AG09309 (cell line): ENCODE measurements at places on chromosomes 12 and 14.

GRCh38 chr14:81970307-81970706 lies 436.7 kb upstream of the SEL1L start:
- no peak for DNase-seq

GRCh38 chr14:75088566-75089373 lies 19.3 kb downstream of the ZC2HC1C start:
- no peak for DNase-seq

DNA sequence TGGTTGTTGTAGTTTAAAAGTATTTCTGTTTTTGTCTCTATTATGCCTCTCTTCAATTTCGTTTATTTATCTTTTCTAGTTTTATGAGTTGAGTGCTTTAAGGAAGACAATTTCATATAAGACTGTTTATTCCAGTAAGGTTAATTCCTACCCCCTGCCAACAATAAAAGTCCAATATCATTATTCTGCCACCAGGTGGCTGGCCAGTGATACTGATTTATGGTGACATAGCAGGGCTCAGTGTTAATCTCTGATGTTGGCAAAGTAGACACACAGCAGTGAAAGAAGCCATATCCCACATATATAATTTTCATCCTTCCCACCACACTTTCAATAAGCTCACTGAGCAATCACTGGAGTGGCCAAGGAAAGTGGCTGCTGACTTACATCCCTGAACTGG lies 69.0 kb upstream of the BMP4 start:
- DNase-seq, result peak; percentile 3

- DNase-seq, result no peak
Measured at GRCh38 chr14:92565040-92565717, 51.6 kb downstream of the RIN3 start.

DNA sequence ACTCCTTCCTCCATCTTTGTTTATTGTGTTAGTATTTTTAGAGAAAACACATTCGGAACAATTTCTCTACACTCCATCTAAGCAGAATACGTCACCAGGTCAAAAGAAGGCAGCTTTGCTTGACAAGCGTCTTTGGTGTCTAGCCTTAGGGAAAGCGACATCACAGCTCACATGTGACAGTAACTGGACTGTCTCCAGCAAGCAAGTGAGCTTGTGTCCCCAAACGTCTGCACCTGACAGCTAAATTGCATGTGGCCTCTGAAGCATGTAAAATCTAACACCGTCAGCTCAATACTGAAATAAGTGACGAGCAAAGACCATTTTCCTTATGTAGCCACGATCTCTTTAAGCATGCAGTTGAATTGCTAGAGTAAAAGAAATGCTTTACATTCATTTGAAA lies 509.8 kb downstream of the GLT1D1 start:
- DNase-seq, result no peak

DNA sequence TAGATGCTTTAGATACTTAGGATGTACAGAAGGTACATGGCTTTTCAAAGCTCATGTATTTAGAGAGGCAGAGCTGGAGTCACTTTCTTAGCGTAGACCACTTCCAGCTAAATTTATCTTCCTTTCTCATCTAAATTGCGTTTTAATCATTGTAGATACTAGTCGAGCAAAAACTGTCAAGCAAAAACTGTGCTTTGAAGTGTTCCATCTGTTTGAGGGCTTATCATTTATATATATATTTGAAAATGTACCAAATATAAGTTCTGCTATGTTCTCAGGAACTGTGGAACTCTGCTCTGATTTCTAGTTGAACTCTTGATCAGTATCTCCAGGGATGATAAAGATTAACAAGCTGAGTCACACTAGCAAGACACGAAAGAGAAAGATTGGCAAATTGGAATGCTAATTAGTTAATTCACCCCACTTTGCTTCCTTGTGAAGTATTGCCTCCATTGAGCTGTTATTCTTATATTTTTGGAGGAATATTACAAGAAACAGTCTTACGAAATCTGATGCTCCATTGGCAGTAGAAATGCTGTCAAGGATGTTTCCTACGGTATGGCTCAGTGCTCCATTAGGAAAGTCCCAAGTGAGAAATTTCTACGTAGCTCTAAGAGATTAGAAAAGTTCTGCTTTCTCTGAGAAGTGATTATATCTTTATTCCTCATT lies 310.7 kb downstream of the AEBP2 start:
- DNase-seq, result no peak

DNA sequence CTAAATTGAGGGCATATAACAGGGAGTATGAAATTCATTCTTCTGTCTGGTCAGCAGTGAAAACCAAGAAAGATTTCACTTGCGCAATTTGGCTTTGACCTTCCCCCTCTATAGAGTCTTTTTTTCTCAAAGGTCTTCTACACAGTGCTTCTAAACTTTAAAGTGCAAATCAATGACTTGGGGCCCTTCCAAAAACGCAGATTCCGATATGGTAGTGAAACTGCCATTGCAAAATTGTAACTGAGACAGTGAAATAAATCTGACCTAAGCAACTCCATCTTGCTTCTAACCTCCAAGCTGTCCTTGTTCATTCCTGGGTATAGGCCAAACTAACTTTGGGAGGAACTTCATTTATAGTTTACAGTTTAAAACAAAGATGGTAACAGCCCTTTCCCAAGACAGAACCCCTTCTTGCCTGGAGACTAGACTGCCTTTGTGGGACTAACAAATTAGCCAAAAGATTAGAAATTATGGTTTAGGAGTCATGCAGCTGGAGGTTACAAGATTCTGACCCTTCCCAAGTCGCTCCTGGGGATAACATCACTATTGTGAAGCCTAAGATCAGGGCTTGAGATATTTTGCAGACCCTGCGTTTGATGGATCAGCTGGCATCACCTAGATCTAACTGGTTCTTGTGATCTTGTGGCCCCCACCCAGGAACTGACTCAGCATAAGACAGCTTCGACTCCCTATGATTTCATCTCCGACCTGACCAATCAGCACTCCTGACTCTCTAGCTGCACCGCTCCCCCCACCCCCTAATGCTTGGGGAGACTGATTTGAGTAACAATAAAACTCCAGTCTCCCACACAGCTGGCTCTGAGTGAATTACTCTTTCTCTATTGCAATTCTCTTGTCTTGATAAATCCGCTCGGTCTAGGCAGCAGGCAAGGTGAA lies 5.0 kb downstream of the SLC25A21 start:
- no peak for DNase-seq

- no peak for DNase-seq
Measured at GRCh38 chr12:53071591-53072551, 7.3 kb downstream of the SPRYD3 start.

DNA sequence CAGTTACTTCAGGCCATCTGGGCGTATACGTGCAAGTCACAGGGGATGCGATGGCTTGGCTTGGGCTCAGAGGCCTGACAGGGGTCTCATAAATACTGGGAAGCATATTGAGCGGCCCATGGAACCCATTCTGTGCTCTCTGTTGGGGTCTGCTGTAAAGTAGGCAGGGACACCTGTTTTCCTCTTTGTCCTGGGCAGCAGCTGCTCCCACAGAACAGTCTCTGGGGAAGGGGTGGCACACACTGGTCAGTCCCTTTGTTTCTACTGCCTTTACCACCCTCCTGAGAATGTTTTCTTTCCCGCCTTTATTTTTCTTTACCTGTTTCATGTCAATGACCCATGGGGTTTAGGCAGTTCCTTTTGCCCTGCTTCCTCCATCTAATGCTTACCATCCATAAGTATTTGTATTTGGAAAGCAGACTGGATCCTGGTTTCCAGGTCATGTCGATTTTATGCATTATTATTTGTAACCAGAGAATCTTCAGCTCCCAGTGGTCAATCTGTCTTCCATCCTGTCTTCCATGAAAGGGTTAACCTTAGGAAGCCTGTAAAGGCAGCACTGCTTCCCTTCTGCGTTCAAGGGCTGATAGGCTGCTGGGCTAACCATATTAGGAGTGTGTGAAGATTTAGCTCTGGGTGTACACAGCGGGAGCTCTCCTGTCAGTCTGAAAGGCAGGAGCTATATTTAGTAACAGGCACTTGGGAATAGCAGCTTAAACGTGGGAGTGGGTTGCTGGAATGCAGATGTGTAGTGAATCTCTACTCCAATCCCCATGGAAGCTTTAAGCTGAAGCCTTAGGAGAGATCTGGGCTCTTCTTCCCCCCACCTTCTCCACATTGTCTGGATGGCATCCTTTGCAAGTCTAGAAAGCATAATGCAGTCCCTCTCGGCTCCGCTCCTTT lies 124.0 kb downstream of the DYRK2 start:
- DNase-seq, result no peak

- DNase-seq, result no peak
Measured at GRCh38 chr14:61653507-61653906, 41.8 kb upstream of the HIF1A start.

DNA sequence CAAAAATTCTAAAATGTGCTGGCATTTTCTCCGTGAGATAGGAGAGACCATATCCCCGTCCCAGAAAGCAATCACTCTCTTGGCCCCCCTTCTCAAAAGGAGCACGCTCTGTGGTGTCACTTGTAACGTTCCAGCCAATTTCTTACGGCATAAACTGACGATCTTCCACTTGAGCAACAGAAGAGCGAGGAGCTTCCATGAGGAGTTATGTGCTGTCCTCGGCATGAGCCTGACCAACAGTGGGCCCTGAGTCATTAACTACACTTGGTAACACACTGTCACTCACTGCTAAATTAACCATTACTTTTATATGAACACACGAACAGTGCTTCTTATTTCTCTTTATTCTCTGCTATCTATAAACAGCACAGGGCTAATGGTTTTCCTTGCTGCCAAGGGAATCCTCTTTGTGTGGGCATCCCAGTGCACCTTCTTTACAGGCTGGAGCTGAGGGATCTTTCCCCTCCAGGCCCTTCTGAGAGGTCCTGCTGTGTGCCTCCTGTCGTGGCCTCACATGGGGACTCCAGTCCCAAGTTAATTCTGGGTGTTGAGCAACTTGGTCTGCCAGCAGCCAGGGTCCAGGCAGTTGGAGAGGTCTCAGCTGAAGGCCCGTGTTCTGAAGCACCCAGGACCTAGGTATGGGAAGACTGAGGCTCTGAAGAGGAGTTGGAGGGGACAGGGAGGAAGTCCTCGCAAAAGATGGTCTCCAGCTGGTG lies 9.4 kb downstream of the SLC6A13 start:
- DNase-seq, result no peak

DNA sequence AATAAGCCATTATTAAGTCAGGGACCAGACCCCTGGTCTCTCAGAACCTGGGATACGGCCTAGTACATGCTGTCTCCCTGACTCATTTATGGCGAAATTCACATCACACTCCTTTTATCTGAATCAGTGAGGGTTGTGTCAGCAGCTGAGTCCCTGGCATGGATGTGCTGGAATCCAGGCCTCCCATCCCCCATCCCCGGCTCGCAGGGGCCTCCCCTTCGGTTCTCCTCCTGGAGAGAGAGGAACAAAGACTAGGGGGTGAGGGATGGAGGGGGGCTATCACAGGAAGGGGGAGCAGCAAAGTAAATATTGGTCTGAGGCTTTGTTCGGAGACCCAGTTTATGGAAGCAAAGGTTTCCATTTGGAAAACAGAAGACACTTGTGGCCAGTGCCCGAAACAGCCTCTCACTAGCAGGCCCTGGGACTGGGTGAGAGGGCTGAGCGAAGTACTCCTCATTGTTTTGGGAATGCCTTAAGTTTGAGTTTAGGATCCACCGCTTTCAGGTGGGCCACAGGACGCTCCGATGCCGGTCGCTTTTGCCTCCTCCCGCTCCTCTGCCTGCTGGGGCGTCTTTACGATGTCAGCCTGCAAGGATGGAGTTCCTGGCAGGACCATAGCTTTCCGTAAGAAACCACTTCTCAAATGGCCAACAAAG lies 145.0 kb downstream of the PRKCH start:
- DNase-seq, result peak; percentile 86

DNA sequence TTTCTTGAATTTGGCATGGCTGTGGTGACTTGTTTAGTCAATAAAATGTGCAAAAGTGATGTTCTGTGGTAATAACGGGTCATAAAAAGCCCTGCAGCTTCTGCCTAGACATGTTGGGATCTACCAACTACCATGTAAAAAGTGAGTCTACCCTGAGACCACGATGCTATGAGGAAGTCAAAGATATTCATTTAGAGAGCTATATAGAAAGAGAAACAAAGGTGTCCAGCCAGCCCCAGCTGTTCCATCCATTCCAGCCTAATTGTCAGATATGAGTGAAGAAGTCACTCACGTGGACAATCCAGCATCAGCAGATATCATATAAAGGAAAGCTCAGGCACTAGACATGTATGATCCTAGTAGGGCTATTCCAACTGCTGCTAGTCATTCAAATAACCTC lies 117.2 kb upstream of the SSTR1 start:
- DNase-seq, result no peak

- DNase-seq, result peak; percentile 58
Measured at GRCh38 chr12:10618338-10618987, 5.1 kb upstream of the MAGOHB start.

DNA sequence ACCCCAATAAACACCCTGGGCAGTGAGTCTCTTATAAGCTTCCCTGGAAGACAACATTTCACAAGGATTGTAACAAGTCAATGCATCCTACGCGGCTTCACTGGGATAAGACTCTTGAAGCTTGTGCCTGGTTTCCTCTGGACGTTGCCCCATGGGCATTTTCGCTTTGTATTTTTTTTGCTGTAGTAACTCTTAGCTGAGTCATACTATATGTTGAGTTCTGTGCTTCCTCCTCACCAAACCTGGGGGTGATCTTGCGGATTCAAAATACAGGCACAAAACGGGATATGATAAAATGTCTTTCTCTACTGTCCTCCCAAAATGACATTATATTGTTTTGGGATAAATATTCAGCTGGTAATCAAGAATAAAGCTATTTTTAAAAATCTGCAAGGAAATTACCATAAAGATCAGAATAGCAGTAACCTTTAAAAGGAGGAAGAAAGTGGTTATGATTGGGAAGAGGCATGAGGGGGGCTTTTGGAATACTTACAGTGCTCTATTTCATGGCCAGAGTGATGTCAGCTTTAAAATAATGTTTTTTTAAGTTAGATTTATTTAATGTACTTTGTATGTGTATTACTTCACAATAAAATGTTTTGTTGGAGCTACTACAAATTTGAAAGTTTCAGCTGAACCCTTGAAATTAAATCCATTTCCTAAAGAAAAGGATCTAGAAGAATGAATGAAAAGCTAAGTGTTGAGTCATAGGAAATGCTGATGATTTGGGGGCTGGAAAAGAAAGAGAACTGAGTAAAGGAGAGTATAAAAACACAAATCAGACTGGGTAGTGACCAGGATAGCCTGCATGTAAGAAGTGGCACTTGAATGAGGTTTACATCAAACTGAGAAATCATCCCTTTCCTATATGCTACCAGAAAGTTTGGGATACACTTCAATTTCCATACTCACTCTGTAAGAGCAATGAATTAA lies 14.7 kb downstream of the BTBD7 start:
- no peak for DNase-seq

DNA sequence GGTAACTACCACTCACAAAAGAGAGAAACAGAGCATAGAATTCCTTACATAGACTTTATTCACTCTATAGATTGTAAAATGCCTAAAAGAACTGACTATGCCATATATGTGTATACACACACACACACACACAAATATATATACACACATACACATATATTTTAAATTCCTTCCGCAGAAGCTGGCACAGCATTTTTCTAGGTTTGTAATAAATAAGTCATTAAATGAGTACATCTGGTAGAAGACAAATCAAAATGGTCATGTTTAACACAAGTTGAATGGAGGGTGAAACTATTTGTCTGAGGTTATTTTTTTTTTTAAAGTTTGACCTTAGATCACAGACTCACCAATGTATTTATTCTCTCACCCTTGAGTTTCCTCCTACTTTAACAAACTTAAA lies 58.2 kb downstream of the CCER1 start:
- DNase-seq, result no peak

GRCh38 chr12:5941907-5942306 lies 3.2 kb downstream of the ANO2 start:
- DNase-seq, result no peak

- DNase-seq, result no peak
Measured at GRCh38 chr12:66852765-66853164, 173.9 kb upstream of the GRIP1 start.

- peak; percentile 44 for DNase-seq
Measured at GRCh38 chr12:64682572-64683277, 72.4 kb downstream of the RASSF3 start.
